ENCODE measurements at places on chromosomes 6 and 20.

- no peak for DNase-seq
These were observed 749.5 kb downstream of the KIF16B start for GRCh38 chr20:15823718-15824117.

- no peak for DNase-seq
These were observed 11.3 kb downstream of the HIVEP2 start for GRCh38 chr6:142933701-142934100.

DNA sequence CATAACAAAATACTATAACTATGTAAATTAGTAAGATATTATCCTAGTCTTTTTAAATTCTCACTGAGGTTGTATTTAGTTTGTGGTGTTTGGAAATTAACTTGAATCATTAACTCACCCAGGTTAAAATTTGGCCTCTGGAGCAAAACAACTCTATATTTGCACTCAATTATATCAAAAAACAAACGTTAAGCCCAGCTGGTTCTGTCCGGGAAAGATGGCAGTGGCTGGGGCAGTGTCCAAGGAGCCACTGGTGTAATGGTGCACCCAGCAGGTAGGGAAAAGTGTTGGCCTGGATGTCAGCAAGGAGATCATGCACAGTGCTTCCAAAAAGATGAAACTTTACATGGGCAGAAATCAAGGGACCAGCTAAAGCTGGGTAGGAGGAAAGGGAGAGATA is 285.3 kb upstream of the CITED2 start:
- DNase-seq = no peak

DNA sequence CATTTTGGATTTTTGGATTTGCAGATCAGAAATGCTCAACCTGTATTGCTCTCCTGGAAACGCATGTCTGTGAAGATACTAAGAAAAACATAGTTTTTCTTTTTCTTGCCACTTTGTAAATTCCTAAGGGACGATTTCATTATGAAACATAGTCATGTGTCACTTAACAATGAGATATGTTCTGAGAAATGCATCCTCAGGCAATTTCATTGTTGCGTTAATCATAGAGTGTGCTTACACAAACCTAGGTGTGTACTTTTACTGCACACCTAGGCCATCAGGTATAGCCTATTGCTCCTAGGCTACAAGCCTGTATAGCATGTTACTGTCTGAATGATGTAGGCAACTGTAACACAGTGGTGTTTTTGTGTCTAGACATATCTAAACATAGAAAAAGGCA is 13.4 kb upstream of the THEMIS start:
- DNase-seq = no peak

- peak; percentile 55 for DNase-seq
These were observed 56.1 kb upstream of the B3GAT2 start for GRCh38 chr6:71012866-71013469.
